CD4-positive, alpha-beta T cell treated with Interleukin-17A for 1 hour (primary cell): ENCODE measurements at places on chromosomes 13 and 19.

- DNase-seq: no peak
Measured at GRCh38 chr13:88031980-88032559, 360.9 kb downstream of the SLITRK5 start.

GRCh38 chr19:11064831-11065303 is 24.4 kb upstream of the LDLR start:
- DNase-seq: no peak

DNA sequence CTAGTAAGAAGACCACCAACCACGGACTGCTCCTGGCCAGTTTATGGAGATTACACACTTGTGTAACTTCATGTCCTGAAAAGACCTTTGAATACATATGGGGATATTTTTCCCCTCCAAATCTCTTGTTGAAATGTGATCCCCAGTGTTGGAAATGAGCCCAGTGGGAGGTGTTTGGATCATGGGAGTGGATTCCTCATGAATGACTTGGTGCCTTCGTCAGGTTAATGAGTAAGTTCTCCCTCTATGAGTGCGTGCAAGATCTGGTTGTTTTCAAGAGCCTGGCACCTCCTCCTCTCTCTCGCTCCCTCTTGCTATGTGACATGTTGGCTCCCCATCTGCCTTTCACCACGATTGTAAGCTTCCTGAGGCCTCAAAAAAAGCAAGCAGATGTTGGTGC is 769.0 kb upstream of the SLITRK1 start:
- no peak for DNase-seq

DNA sequence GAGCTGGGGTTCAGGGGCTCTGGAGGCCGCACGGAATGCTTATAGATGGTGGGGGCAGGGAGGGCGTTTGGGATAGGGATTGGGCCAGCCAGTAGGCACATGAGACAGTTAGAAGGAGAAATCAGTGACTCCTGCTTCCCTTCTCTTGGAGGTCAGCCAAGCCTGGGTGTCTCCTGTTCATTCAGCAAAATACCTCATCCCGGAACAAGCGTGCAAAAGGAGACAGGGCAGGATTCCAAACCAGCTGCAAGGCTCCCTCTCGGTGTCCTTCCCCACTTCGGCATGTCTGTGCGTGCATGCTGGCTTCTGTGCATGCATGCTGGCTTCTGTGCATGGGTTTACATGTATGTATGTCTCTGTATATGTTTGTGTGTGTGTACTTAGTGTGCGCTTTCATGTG is 37.3 kb upstream of the PEPD start:
- DNase-seq: no peak

DNA sequence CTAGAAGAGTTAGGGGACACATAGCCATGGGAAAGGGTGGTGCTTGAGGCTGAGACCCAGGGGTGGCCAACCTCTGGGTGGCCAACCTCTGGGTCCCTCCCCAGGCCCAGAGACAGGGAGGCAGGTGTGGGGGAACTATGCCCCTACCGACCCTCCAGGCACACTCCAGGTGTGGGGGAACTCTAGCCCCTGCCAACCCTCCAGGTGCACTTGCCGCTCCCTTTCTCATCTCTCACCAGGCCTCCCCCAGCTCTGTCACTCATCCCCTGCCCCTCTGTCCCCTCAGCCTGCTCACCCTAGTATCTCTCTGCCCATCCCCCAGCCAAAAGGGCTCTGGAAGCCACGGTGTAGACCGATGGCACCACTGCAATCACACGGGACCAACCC is 10.6 kb upstream of the VSTM2B start:
- DNase-seq: no peak

- no peak for DNase-seq
Measured at GRCh38 chr13:40386586-40386985, 279.9 kb downstream of the FOXO1 start.

DNA sequence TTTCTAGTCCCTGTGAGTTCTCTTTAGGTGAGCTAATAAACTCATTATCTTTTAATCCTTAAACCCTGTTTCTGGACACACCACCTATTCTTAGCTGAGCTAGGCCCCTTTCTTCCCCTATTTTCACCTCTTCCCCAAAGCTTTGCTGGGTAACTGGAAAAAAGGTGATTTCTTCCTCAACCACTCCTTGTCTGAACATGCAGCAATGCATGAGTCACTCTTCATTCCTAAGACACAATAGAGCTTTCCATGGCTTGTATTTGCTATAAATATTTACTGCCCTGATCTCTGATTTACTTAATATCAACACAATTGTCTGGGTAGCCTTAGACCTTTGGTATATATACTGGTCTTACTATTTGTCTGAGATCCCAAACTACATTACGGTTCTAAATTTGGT is 370.9 kb downstream of the KLF5 start:
- no peak for DNase-seq
